RKO (cell line): ENCODE measurements at places on chromosomes 7 and 10.

- DNase-seq = no peak
These were observed 202.4 kb upstream of the NEBL start for GRCh38 chr10:21099291-21100062.

DNA sequence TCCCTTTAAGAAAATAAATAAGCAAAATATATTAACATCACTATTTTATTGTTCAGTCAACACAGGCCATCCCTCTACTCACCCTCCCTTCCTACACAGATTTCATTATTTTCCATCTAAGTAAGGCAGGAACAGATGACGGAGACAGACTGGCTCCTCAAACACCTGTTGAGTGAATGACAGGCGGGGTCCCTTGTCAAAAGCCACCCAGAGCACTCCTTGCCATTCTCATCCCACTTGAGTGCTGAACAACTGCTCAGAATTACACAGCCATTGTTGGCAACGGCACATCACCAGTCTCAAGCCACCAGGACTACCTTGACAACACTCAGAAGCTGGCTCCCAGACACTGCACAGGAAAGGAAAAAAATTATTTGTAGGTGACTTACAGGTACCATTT, 3.3 kb downstream of the GRB10 start:
- DNase-seq = no peak

DNA sequence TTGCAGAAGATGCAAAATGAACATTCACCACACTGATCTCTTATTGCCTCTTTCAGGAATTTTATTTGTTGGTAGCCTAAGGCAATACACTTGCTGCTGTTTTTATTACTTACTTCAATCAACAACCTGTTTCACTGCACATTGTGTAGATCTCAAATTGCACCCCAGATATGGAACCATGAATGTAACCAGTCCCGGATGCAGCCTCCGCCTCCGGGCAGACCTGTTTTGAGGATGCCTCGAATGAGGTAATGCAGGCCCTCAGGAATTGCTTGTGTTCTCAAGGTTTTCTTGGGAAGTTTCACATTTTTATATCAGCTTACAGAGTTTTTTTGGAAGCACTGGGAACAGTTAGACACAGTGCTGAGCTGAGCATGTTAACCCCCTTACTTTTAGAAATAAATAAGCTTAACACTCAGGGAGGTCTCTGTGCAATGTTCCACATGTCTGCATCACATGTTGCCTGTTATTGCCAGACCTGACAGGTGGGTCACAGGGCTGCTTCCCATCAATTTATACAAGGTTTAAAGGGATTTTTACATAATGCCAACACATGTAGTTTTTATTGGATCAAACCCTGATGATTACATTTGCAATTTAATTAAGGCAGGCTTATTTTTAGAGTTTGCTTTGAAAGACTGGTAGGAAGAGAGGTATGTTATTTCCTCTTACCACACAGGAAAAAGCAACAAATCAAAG, 193.1 kb upstream of the POM121L12 start:
- DNase-seq = no peak

DNA sequence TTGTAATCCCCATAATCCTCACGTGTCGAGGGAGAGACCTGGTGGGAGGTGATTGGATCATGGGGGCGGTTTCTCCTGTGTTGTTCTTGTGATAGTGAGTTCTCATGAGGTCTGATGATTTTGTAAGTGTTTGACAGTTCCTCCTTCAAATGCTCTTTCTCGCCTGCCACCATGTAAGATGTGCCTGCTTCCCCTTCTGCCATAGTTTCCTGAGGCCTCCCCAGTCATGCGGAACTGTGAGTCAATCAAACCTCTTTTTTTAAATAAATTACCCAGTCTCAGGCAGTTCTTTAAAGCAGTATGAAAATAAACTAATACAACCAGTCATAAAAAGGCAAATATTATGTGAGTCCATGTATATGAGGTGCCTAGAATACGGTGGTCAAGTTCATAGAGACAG, 87.5 kb downstream of the FRMD4A start:
- no peak for DNase-seq

DNA sequence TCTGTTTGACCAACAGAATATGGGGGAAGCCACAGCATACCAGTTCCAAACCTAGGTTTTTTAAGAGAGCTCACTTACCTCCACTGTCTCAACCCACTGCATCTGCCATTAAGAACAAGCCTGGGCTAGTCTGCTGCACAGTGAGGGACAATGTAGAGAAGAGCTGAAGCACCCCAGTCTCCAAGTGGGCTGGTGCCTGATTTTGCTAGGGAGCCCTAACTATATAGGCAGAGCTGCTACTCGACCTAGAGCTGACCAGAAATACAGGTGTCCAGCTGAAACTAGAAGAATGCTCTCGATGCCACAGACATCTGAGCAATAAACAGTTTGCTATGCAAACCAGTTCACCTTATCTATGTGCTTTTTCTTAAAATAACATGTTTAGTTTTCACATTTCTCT, 106.9 kb upstream of the BET1 start:
- no peak for DNase-seq

DNA sequence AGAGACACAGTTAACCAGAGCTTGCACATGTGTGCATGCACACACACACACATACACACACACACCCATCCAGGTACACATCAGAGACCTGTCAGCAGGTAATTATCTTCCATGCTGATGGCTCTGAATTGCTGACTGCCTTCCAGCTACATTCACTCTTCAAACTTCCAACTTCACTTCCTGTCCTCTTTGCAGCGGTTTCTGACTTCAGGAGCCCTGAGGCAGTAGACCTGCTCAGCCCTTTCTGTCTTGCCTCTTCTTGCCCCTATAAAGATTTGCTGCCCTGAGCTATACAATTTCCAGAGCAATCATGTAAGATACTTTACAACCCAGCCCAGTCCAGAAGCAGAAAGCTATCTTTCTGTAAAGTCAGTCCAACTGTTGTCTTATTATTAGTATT, 310.2 kb downstream of the FGFR2 start:
- DNase-seq = no peak

- no peak for DNase-seq
These were observed 111.3 kb downstream of the POU6F2 start for GRCh38 chr7:39088730-39089593.
